T-cell (primary cell): ENCODE measurements at places on chromosomes 13 and 19. TPM values are rescaled to one million over a fixed set of nuclear protein-coding genes. Genes with fewer than 3 reads are reported as not detected.

- no peak for DNase-seq
- peaks cover 3% of the 10 kb centered on the region for H3K27me3 ChIP-seq
- peaks cover 36% of the 10 kb centered on the region for H3K4me1 ChIP-seq
- H3K4me3 ChIP-seq = peak overlapping the region; percentile 62
- H3K36me3 ChIP-seq = peaks cover under 1% of the 10 kb centered on the region
These were observed 1.1 kb upstream of the PRKCG start for GRCh38 chr19:53880711-53881481.

DNA sequence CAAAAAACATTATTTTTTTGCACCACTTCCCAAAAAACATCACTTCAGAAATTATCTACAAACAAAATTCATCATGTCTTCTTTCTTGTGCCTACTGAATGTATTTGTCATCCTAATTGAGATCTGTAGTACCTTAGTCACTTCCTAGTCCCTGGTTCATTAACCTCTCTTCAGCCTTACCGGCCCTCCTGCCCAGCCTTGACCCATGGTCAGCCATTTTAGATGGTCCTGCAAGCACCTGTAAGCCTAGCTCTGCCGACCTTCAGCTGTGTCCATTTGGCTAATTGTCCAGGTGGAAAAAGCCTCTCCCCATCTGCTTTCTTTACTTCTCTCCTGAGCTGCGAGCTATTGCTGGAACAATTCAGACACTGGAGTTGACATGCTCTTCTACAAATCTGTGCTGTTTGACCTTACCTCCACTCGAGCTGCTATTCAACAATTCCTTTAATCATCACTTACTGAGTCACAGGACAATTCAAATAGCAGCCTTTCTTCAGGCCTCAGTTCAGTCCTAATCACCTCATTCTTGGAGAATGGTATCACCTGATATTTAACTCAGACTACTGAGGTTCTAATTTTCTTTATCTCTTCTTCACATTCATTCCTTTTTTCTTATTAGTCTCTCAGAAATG, 882.5 kb downstream of the PCDH9 start:
- H3K36me3 ChIP-seq = no peaks in the 10 kb centered on the region
- no peak for DNase-seq
- no peak overlapping the region for H3K4me3 ChIP-seq
- no peaks in the 10 kb centered on the region for H3K4me1 ChIP-seq
- no peaks in the 10 kb centered on the region for H3K27me3 ChIP-seq

DNA sequence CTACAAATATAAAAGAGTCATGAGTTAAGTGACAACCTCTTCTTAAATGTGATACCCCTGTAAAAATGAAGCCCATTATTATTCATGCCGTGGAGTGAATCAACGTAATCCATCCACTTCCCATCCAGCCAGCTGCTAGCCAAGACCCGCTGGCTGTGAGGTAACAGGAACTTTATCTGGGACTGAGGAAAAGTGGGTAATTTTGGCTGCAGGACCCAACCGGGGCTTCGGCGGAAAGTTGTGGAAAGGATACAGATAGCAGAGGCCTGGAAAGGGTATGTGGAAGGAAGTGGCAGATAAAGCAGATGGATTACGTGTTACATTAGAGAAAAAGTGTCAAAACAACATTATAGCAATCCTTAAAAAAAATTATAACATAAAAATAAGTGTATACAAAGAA, 48.3 kb downstream of the SLC7A1 start:
- DNase-seq = no peak
- no peak overlapping the region for H3K4me3 ChIP-seq
- no peaks in the 10 kb centered on the region for H3K4me1 ChIP-seq
- no peaks in the 10 kb centered on the region for H3K27me3 ChIP-seq
- no peak overlapping the region for H3K27ac ChIP-seq

DNA sequence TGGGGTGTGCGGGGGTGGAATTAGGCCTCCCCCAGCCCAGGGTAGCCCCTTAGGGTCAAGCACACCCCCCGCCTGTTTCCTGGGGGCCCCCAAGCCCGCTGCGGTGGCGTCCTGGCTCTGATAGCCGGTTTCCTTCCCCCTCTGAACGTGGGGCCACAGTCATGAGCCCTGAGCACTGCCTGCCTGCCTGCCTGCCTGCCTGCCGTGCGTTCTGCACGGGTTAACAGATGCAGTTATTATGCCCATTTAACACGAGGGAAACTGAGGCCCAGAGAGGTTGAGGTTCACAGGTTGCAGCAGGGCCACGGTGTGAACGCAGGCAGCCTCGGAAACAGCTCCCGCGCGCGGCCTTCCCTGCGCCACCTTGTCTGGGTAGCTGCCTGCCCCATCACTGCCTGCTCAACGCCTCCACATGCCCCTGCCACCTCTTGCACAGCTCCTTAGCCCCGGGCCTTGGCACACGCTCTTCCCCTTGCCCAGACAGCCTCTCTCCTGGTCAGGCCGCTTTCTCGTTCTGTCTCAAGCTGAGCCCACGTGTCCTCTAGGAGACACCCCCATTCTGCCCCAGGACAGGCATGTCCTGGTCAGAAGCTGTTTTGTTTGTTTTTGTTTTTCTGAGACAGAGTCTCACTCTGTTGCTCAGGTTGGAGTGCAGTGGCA, 1.2 kb upstream of the GAMT start:
- peak overlapping the region; percentile 35 for H3K4me3 ChIP-seq
- H3K36me3 ChIP-seq = peaks cover 6% of the 10 kb centered on the region
- peaks cover 34% of the 10 kb centered on the region for H3K4me1 ChIP-seq
- peaks cover 19% of the 10 kb centered on the region for H3K27me3 ChIP-seq
- no peak overlapping the region for H3K27ac ChIP-seq
- DNase-seq = no peak

DNA sequence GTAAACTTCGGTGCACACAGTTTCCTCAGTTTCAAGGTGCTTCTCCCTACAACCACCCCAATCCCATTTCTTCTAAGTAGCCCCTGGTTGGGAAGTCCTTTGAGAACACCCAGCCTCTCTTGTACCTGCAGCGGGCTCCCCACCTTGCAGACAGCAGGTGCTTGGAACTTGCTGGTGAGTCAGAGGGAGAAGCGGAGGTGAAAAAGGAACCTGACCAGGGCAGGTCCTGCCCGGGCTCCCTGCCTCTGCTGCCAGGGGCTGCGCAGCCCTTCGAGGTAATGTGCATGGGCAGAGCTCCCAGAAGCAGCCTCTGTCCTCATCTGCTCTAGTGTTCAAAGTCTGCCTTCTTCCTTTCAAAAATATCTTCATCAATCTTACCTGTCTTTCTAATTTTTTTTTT, 274.0 kb upstream of the SOX1 start:
- H3K4me1 ChIP-seq = no peaks in the 10 kb centered on the region
- no peak overlapping the region for H3K4me3 ChIP-seq
- no peak overlapping the region for H3K27ac ChIP-seq
- no peaks in the 10 kb centered on the region for H3K27me3 ChIP-seq

Gene GARIN5A
- not detected for total RNA-seq

- H3K4me3 ChIP-seq = no peak overlapping the region
- no peaks in the 10 kb centered on the region for H3K36me3 ChIP-seq
- H3K27ac ChIP-seq = no peak overlapping the region
- H3K4me1 ChIP-seq = peaks cover 46% of the 10 kb centered on the region
These were observed 1.7 kb upstream of the PRAM1 start for GRCh38 chr19:8504171-8504570.

- DNase-seq = no peak
- H3K4me3 ChIP-seq = no peak overlapping the region
- H3K27me3 ChIP-seq = peaks cover 7% of the 10 kb centered on the region
- H3K27ac ChIP-seq = no peak overlapping the region
- no peaks in the 10 kb centered on the region for H3K36me3 ChIP-seq
- no peaks in the 10 kb centered on the region for H3K4me1 ChIP-seq
These were observed 60.1 kb downstream of the KL start for GRCh38 chr13:33076001-33076992.

Gene S1PR4
- total RNA-seq = 83.4 TPM
